ENCODE measurements at places on chromosomes 4 and X.

DNA sequence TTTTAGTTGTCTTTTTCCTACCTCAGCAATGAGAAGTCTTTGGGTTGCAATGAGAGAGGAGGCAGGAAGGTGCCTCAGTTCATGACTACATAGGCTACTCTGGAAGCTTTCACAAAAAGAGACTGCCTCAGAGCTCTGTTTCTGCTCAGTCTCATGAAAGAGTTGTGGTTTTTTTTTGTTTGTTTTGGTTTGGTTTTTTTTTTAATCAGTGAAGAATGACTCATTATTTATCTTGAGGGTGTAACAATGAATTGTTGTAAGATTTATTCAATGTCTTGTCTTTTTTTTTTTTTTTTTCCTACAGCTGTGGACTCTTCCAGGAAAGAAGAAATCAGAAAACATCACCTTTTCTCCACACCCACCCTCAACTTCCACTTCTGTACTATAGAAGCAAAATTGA is 67.5 kb upstream of the CXCL13 start:
- H3K4me3 ChIP-seq: no peak overlapping the region
- peak overlapping the region; percentile 60 for H3K27ac ChIP-seq
- DNase-seq: no peak

- H3K36me3 ChIP-seq: no peaks in the 10 kb centered on the region
- peaks cover 68% of the 10 kb centered on the region for H3K27me3 ChIP-seq
- no peak for DNase-seq
These were observed 318.9 kb upstream of the F9 start for GRCh38 chrX:139211568-139212182.

- H3K36me3 ChIP-seq: no peaks in the 10 kb centered on the region
- peaks cover 5% of the 10 kb centered on the region for H3K27me3 ChIP-seq
- no peak for DNase-seq
- no peak overlapping the region for H3K27ac ChIP-seq
- no peaks in the 10 kb centered on the region for H3K4me1 ChIP-seq
These were observed 38.5 kb downstream of the MAGEB5 start for GRCh38 chrX:26254436-26254835.

GRCh38 chr4:68369142-68369805 is 19.4 kb upstream of the YTHDC1 start:
- H3K27me3 ChIP-seq: peaks cover 10% of the 10 kb centered on the region
- H3K36me3 ChIP-seq: no peaks in the 10 kb centered on the region
- H3K4me3 ChIP-seq: no peak overlapping the region
- DNase-seq: no peak
- H3K4me1 ChIP-seq: peaks cover 17% of the 10 kb centered on the region

DNA sequence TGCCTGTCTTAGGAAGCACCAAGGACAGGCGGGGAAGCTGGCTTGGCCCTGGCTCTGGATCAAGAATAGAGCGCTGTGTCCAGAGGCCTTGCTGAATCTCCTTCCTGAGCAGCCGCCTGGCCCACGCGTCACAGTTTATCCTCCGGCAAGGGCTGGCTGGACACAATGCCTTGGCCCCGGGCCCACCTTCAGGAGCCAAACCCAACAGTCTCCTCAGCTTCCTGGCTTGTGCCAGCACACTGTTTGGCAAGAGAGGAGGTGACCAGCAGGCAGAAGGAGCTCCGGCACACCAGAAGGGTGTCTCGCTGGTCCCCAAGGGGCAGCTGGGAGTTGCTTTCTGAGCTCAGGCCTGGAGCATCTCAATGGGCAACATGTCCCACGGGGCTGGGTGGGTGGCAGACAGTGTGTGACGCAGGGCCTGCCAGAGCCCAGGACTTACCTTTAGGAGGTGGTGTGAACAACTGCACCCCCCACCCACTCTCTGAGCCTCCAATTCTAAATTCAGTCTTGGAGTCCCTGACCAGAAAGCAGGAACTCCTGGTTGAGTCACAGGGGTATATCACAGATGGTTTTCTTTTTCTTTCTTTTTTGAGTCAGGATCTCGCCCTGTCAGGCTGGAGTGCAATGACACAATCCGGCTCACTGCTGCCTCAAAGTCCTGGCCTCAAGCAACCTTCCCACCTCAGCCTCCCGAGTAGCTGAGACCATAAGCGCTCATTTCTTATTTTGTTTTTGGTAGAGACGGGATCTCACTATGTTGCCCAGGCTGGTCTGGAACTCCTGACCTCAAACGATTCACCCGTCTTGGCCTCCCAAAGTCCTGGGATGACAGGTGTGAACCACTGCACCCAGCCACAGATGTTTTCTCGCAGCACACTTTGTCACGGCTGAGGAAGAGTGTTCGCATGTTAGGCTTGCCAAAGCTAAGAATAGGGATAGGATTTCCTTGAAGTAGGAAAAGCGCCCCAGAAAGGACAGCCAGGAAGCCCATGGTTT is 361.2 kb downstream of the BCOR start:
- H3K36me3 ChIP-seq: no peaks in the 10 kb centered on the region
- H3K4me1 ChIP-seq: peaks cover 6% of the 10 kb centered on the region
- H3K27me3 ChIP-seq: peaks cover 20% of the 10 kb centered on the region
- H3K4me3 ChIP-seq: no peak overlapping the region

GRCh38 chr4:185323606-185324005 is 72.1 kb downstream of the LRP2BP start:
- H3K4me1 ChIP-seq: peaks cover 3% of the 10 kb centered on the region
- no peak overlapping the region for H3K4me3 ChIP-seq
- peaks cover 30% of the 10 kb centered on the region for H3K36me3 ChIP-seq
- H3K27me3 ChIP-seq: no peaks in the 10 kb centered on the region
- no peak for DNase-seq

DNA sequence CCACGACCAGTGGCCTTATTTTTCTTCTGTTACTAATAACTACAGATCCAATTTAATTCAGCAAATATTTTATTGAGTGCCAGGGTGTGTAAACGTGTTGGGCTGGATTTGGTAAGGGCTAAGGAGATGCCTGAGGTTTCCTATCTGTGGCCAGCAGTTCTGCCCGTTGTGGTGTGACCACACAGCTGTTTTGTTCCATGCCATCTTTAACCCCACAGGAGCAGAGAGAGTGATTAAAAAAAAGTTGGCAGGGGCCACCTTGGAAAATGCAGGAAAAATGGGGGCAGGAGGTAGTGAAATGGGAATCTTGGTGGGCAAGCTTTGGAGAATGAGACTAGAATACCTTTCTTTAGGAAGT is 1.1 kb downstream of the PLAC8 start:
- peaks cover 53% of the 10 kb centered on the region for H3K4me1 ChIP-seq
- no peaks in the 10 kb centered on the region for H3K27me3 ChIP-seq
- peaks cover 6% of the 10 kb centered on the region for H3K36me3 ChIP-seq
- peak overlapping the region; percentile 79 for H3K4me3 ChIP-seq

GRCh38 chr4:25929298-25929686 is 15.3 kb downstream of the SMIM20 start:
- peaks cover 25% of the 10 kb centered on the region for H3K36me3 ChIP-seq
- H3K4me1 ChIP-seq: peaks cover 9% of the 10 kb centered on the region
- no peak overlapping the region for H3K4me3 ChIP-seq
- DNase-seq: no peak
- H3K27ac ChIP-seq: no peak overlapping the region

- no peak overlapping the region for H3K4me3 ChIP-seq
- no peak for DNase-seq
- H3K27me3 ChIP-seq: no peaks in the 10 kb centered on the region
- H3K4me1 ChIP-seq: no peaks in the 10 kb centered on the region
These were observed 49.6 kb downstream of the UGT2A2 start for GRCh38 chr4:69589884-69590283.

- no peaks in the 10 kb centered on the region for H3K4me1 ChIP-seq
- H3K36me3 ChIP-seq: no peaks in the 10 kb centered on the region
- no peak overlapping the region for H3K4me3 ChIP-seq
- H3K27me3 ChIP-seq: no peaks in the 10 kb centered on the region
These were observed 106.6 kb upstream of the PCDH18 start for GRCh38 chr4:137638934-137639333.

GRCh38 chr4:45353161-45353560 is 626.8 kb upstream of the GNPDA2 start:
- H3K36me3 ChIP-seq: no peaks in the 10 kb centered on the region
- H3K27ac ChIP-seq: no peak overlapping the region
- no peaks in the 10 kb centered on the region for H3K27me3 ChIP-seq
- no peak overlapping the region for H3K4me3 ChIP-seq
- no peak for DNase-seq

DNA sequence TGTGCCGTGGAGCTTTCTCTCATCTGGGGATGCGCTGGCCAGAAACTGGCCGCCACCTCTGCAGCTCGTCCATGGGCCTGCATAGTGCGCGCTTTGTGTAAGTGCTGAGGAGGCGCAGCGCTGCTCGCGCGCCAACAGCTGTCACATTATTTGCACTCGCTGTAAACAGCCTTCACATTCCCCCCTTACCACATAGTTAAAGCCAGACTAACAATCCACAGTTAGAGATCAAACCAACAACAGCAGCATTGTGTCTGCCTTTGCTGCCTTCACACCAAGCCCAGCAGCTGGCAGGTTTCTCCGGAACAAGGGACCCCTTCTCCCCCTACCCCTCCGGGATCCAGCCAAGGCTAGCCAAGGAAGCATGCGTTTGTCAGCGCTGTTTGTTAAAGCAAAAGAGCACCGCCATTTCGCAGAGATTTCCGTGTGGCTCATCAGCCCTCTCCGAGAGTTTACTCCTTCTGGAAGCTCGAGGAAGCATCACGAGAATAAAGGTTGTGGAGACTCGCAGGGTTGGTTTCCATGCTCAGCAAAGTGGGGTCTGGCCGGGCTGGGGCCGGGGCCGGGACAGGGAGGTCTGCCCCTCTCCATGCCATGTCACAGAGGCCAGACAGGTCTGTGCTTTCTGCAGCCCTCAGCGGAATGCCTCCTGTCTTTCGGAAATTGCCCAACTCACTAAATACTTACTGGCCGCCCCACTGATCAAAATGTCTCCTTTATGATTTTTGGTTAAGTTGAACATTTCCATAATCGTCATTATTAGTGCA is 11.0 kb downstream of the BCOR start:
- H3K36me3 ChIP-seq: peaks cover 14% of the 10 kb centered on the region
- no peak for DNase-seq
- peaks cover 78% of the 10 kb centered on the region for H3K27me3 ChIP-seq
- peak overlapping the region; percentile 62 for H3K27ac ChIP-seq
- peaks cover 73% of the 10 kb centered on the region for H3K4me1 ChIP-seq

DNA sequence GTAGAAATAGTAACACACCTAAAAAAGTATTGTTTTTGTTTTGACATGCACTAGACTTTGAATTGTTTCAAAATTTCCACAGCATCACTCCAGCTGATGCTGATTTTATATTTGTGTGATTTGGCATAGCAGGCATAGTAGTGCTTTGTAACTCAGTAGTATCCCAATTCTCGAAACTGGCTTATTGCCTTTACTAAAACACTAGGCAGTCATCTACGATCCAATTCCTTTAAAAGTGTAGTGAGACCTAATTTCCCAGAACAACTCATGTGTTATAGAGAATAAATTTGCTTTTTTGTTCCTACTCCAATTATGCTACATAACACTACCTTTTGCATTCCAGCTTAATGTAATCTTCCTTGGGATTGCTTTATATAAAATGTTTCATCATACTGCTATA is 797.7 kb downstream of the ADGRL3 start:
- H3K36me3 ChIP-seq: no peaks in the 10 kb centered on the region
- no peak for DNase-seq
- no peak overlapping the region for H3K27ac ChIP-seq

- H3K27me3 ChIP-seq: no peaks in the 10 kb centered on the region
- no peak overlapping the region for H3K4me3 ChIP-seq
- H3K4me1 ChIP-seq: no peaks in the 10 kb centered on the region
- no peak overlapping the region for H3K27ac ChIP-seq
These were observed 169.5 kb downstream of the TLL1 start for GRCh38 chr4:166042510-166043055.

DNA sequence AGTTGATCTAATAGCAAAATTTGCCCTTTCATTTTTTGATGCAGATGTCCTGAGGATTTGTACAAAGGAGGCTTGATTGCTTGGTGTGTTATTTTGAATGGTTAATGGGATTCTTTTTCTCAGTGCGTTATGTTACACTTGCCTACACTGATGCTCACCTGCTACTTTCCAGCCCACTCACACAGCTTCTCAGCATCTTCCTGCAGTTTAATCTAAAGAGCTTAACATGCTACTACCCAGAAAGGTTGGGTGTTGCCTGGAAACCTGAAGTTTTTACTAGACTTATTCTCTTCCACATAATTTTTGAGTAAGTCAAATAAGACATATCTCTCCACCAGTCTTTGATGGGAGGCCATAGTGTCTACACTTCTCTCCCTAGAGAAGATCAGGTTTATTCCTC is 9.9 kb upstream of the GPR101 start:
- no peaks in the 10 kb centered on the region for H3K4me1 ChIP-seq
- no peaks in the 10 kb centered on the region for H3K36me3 ChIP-seq
- H3K27me3 ChIP-seq: peaks cover 57% of the 10 kb centered on the region

DNA sequence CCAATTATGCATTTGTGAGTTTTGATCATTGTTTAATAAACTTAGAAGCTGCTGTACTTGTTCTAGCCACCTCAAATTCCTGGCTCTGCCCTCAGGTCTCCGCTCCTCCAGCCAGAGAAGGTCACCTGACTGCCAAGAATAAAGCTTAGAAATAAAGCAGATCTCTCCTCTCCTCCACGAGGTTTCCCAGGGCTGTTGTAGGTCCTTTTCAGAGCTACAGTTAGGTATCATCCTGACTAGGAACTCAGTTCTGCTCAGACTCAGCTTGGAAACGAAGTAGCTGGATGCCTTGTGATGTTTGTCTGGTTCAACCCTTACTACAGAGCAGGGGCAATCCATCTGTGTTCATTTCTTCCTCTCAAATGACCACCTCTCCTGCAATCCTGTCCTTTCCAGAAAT is 79.1 kb upstream of the RAPGEF2 start:
- no peak overlapping the region for H3K27ac ChIP-seq
- no peaks in the 10 kb centered on the region for H3K36me3 ChIP-seq
- no peak overlapping the region for H3K4me3 ChIP-seq
- no peaks in the 10 kb centered on the region for H3K4me1 ChIP-seq
- DNase-seq: no peak

GRCh38 chr4:52877036-52877435 is 14.9 kb downstream of the RASL11B start:
- no peak for DNase-seq
- H3K27ac ChIP-seq: no peak overlapping the region
- peaks cover 9% of the 10 kb centered on the region for H3K4me1 ChIP-seq
- H3K36me3 ChIP-seq: peaks cover 52% of the 10 kb centered on the region

- no peaks in the 10 kb centered on the region for H3K36me3 ChIP-seq
- DNase-seq: no peak
- H3K27ac ChIP-seq: no peak overlapping the region
- H3K4me1 ChIP-seq: no peaks in the 10 kb centered on the region
- no peak overlapping the region for H3K4me3 ChIP-seq
These were observed 38.6 kb downstream of the COX7B2 start for GRCh38 chr4:46870411-46870810.

- peaks cover 29% of the 10 kb centered on the region for H3K4me1 ChIP-seq
- H3K27me3 ChIP-seq: peaks cover 16% of the 10 kb centered on the region
- peak overlapping the region; percentile 21 for H3K4me3 ChIP-seq
- peak overlapping the region; percentile 63 for H3K27ac ChIP-seq
These were observed 265.9 kb downstream of the ZNF674 start for GRCh38 chrX:46279214-46279924.

GRCh38 chr4:45350438-45350837 is 624.1 kb upstream of the GNPDA2 start:
- no peaks in the 10 kb centered on the region for H3K4me1 ChIP-seq
- no peak overlapping the region for H3K27ac ChIP-seq
- H3K4me3 ChIP-seq: no peak overlapping the region
- H3K36me3 ChIP-seq: no peaks in the 10 kb centered on the region
- DNase-seq: no peak

GRCh38 chr4:81914623-81915022 is 442.9 kb upstream of the RASGEF1B start:
- H3K4me1 ChIP-seq: peaks cover 6% of the 10 kb centered on the region
- no peak overlapping the region for H3K27ac ChIP-seq
- H3K4me3 ChIP-seq: no peak overlapping the region
- H3K36me3 ChIP-seq: no peaks in the 10 kb centered on the region
- no peak for DNase-seq

GRCh38 chrX:129961180-129962083 is 21.0 kb upstream of the BCORL1 start:
- peaks cover 19% of the 10 kb centered on the region for H3K4me1 ChIP-seq
- peak overlapping the region; percentile 90 for H3K27ac ChIP-seq
- peaks cover 8% of the 10 kb centered on the region for H3K27me3 ChIP-seq
